Testis (tissue), 5 donors: ENCODE measurements at places on chromosomes 3 and 15. TPM values are rescaled to one million over a fixed set of nuclear protein-coding genes. Genes with fewer than 3 reads are reported as not detected.

The CELSR3 gene
- polyA plus RNA-seq, result 13.5 TPM

The IL20RB gene
- 12.5 TPM for polyA plus RNA-seq

- no peak for DNase-seq
Observed at GRCh38 chr3:27224197-27224596, 145.0 kb downstream of the NEK10 start.

GRCh38 chr15:55267401-55268175 lies 22.0 kb downstream of the RAB27A start:
- peak; percentile 42 for DNase-seq

DNA sequence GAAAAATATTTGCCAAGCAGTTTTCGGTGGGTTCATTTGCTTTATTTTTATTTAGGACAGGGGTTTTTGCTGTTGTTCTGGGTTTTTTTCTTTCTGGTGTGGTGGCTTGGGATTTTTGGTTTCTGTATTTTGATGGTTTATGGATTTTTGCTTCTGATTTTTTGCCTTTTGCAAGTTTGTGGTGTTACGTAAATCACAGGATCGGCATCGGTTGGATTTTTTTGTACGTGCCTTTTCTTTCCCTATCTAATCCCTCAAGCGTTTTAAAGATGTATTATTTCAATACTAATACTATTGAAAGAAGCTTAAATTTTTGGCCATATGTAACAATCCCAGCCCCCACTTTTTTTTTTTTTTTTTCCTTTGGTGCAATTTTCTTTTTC lies 782 bp upstream of the BCL6 start:
- no peak for DNase-seq

DNA sequence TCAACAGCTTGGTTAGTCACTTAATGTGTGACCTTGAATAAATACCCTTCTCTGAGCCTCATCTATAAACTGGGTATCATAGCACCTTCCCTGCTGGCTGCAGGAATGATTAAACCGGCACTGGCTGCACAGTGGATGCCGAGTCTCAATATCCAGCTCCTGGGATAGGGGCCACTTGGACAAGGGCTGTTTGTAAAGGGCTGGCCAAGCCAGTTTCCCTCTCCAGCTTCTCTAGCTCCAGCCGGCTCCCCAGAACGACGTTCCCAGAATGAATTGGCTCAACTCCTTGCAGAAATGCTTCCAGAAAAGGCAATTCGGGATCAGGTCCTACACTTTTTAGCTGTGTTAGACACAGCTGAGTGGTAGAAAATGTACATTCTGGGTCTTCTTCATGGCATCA lies 58.8 kb downstream of the LSM3 start:
- peak; percentile 73 for DNase-seq
